ENCODE measurements at places on chromosomes 6 and 20.

- DNase-seq, result no peak
Observed at GRCh38 chr6:88141561-88142296, 24.4 kb downstream of the CNR1 start.

GRCh38 chr6:95545686-95546085 is 31.6 kb upstream of the MANEA start:
- DNase-seq, result no peak

- no peak for DNase-seq
Observed at GRCh38 chr20:19624221-19624965, 133.7 kb upstream of the RIN2 start.

DNA sequence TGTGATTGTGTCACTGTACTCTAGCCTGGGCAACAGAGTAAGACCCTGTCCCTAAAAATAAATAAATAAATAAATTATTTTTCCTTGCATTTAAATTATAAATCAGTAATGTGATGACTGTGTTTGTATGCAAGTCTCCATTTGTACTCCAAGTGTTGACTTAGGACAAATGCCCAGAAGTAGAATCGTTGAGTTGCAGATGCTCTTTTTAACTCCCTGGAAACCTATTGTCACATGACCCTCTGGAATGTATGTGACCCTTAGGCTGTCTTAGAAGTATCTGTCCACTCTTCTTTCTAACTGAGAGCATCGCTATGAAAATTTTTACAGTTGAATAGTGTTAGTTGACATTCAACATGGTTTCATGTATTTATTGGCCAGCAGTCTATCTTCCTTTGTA is 18.8 kb downstream of the OR2A4 start:
- DNase-seq, result no peak

- DNase-seq, result no peak
Observed at GRCh38 chr6:121143476-121143875, 190.8 kb downstream of the TBC1D32 start.

DNA sequence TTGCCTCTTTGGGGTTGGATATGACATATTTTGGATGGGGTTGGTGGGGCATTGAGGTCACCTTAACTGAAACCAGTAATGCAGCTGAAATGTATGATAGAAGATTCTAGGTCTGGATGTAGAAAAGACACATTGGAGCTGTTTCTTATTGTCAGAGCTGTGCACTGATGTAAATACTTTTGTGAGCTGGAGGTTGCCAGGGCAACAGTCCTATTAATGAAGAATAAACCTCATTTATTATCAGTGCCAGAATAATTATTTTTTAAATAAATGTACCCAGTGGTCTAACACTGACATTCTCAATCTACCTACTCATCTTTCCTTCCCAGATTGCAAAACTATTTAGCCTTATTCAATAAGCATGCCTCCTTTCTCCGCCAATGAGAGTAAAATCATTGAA is 57.0 kb downstream of the CAP2 start:
- DNase-seq, result no peak

GRCh38 chr20:50197463-50198179 is 7.0 kb downstream of the CEBPB start:
- DNase-seq, result no peak

- DNase-seq, result no peak
Observed at GRCh38 chr6:21526974-21527373, 66.6 kb upstream of the SOX4 start.

DNA sequence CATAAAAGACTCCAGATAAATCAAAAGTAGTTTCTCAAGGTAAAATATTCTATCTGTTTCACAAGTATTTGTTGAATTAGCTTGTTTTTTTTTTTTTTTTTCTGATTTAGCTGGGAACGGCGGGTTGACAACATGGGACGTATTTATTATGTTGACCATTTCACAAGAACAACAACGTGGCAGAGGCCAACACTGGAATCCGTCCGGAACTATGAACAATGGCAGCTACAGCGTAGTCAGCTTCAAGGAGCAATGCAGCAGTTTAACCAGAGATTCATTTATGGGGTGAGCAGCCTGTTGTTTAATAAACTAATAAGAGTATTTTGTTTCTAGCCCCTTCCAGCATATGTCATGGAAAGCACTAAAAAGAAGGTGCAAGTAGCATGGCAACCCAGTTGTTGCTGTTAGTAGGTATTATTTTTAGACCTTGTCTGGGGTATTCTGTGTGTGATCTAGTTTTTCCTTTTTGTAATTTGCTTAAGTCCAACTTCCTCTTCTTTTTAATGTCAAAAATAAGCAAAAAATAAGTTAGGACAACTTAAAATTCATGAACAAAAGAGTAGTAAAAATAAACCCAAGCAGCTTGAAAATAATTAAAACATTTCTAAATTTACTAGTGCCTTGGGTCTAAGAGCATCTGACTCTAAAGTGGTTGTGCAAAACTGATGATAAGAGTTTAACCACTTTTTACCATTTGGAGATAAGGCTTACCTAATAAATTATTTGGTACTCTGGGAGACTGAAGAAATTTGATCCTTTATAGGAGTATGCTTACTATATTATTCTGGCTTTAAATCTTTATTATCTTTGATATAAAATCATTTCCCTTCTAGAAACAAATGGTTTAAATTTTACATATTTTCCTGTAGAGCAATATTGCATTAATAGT is 70.8 kb upstream of the DYNLRB1 start:
- DNase-seq, result no peak

GRCh38 chr20:24955045-24955444 is 6.0 kb downstream of the CST7 start:
- no peak for DNase-seq

DNA sequence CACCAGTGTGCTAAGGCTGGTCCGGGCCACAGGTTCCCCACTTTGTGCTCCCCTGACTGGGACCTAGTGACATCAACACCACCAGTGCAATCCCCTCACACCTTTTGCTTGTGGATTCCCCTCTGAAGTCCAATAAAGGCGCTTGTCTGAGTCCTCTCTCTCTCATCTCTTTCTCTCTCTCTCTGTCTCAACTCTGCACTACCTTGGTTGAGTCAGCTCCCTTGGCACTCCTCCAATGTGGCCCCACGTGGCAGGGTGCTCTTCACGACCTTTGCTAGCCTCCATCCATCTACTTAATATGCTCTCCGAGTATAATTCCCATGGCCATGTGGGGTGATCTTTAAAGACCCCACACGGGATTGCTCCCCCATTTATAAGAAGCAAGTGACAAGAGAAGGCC is 385.0 kb downstream of the CD83 start:
- no peak for DNase-seq

DNA sequence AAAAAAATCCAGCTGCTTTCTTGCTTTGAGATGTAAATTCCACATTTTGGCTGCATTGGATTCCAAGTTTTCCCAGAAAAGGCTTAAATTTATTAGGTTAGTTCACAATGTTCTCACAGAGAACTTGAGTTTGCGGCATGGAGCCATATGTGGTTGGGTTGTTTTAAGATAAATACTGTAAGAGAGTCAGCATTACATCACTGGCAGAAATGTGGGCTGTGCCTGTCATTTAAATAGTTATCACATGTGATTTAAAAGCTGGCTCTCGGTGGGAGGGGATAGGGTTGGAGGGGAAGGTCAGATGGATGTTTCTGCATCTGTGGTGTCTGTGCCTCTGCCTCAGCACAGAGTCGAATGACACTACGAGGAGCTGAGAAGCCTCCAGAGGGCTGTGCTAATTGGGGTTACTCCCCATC is 73.8 kb upstream of the SCP2D1 start:
- DNase-seq, result no peak

- no peak for DNase-seq
Observed at GRCh38 chr6:37418722-37419121, 14.3 kb upstream of the CMTR1 start.

Data from NCI-H2107 (cell line).